ENCODE measurements at places on chromosomes 5 and 9.

DNA sequence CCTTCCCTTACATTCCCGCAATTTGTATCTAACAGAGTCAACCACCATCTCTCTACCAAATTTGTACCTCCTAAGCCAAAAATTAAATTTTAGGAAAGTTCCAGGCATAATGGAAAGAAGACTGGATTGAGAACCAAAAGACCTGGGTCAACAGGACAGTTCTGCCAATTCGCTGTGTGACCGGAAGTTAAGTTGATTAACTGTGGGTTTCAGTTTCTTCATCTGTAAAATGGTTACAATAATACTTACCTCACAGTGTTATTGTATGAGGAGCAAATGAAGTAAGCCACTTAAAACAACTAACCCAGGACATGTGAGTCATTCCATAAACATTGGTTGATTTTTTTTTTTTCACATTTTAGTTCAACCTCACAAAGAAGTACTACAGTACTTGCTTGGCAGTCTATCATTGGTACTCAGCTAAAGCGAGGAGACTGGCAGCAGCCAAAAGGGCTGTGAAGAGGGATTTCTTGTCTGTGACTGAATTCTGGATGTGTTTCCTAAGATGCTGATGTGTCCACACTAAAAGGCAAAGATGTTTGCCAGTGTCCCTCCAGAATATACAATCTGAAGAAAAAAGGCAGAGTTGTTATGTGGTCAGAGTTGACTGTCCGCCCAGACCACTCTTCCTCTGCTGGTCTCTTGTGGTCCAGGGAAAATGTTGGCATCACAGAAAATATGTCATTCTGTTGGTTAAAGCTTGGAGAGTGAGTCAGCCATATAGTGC is 198.6 kb downstream of the TLE1 start:
- DNase-seq, result no peak

DNA sequence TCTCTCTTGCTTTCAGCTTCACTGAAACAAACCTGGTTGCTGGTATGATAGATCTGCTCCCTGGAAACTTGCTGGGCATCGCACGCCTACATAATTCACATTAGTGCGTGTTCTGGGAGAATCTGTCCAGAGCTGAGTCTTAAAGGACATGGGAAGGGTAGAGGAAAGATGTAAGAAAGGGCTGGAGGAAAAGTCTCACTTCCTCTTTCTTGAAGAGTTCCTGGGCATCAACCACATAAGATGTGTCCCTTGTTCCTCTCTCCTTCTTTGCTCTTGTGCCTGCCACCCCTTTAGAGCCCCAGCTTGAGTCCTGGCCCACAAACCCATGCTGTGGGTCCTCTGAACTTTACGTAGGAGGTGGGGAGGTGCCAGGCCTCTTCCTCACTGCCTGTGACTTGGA is 205.3 kb upstream of the PANK3 start:
- DNase-seq, result no peak

- no peak for DNase-seq
These were observed 47.7 kb downstream of the AMBP start for GRCh38 chr9:114030364-114030763.

GRCh38 chr5:124210111-124210910 is 536.1 kb downstream of the ZNF608 start:
- no peak for DNase-seq

- DNase-seq, result no peak
These were observed 69.4 kb upstream of the MEF2C start for GRCh38 chr5:88952344-88952743.

DNA sequence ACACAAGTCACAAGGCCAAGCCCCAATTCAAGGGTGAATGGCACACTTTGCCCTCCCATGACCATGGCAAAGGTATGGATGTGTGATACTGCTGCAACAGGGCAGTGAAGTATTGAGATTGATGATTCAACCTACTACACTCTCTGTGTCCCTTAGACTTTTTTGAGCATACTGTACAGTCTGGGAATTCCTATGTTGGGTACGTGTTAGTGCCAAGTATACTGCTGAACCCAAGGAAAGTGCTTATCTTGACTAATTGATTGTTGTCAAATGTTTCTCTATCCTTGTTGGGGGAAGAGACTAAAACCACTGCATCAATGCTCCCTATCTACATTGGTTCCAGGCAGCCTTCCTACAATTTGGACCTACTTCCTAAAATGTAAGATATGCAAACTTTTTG is 93.7 kb downstream of the NDFIP1 start:
- no peak for DNase-seq

GRCh38 chr9:86500667-86501435 is 146.6 kb upstream of the TUT7 start:
- no peak for DNase-seq

GRCh38 chr9:127778280-127779135 is at the start of gene SH2D3C:
TSS of gene SH2D3C (minus strand) at chr9:127778666. CDS start at chr9:127778627, 39 bp downstream.
- DNase-seq, result no peak

GRCh38 chr5:80035839-80036238 is 691 bp downstream of the THBS4 start:
- DNase-seq, result no peak

- DNase-seq, result no peak
These were observed 4.1 kb upstream of the LHX6 start for GRCh38 chr9:122232796-122233306.

- no peak for DNase-seq
These were observed 1113.7 kb upstream of the WWC1 start for GRCh38 chr5:167177736-167178135.

DNA sequence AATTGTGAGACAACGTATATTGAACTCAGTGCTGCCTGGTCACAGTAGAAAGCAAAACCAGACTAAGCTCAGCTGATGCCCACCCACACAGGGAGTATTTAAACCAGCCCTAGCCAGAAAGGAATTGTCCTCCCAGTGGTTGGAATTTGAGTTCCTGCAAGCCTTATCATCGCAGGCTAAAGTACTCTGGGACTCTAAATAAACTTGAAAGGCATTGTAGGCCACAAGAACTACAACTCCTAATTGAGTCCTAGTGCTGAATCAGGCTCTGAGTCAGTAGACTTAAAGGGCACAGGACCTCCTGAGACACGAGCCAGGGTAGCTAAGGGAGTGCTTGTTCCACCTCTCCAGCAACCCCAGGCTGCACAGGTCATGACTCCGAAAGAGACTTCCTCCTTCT is 171.4 kb downstream of the MCTP1 start:
- DNase-seq, result no peak

DNA sequence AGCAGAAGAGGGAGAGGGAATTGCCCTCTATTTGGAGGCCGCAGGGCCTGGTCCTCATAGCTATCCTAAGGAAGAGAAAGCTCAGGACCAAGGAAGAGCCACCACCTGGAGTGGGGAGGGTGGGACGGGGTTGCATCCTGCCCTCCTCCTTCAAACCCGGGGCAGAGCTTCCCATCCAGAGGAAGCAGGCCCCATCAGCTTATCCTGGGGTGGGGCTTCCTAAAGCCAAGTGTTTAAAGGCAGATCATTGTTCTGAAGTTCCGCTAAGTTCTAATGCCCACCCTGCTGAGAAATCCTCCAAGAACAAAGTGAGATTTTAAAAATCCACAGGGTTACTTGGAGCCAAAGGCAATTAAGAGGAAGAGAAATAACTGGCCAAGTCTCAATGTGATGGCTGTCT is 210.3 kb downstream of the C9orf152 start:
- no peak for DNase-seq

GRCh38 chr5:75667586-75667985 is 49.7 kb downstream of the POC5 start:
- DNase-seq, result no peak

- DNase-seq, result no peak
These were observed 36.8 kb upstream of the SSBP2 start for GRCh38 chr5:81787474-81788242.

GRCh38 chr5:116719106-116719505 is 144.5 kb upstream of the SEMA6A start:
- no peak for DNase-seq
